ENCODE measurements at places on chromosomes 2 and 18.
A peak's percentile ranks its signal among the peaks of the same experiment; 100 is the strongest.

- DNase-seq: peak; percentile 73
These were observed 786 bp downstream of the TET3 start for GRCh38 chr2:73985308-73986084.

DNA sequence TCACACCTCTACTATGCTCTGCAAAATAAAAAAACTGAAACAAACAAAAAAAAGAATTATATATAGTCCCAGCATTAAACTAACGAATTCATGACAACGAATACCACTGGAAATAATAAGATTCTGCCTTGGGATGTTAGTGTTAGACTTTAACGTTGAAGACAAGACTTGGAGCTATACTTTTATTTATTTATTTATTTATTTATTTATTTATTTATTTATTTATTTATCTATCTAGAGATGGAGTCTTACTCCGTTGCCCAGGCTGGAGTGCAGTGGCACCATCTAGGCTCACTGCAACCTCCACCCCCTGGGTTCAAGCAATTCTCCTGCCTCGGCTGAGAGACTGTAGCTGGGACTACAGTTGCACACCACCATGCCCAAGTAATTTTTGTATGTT lies 27.2 kb upstream of the PAPOLG start:
- no peak for DNase-seq

- DNase-seq: no peak
These were observed 1489.7 kb downstream of the LRP1B start for GRCh38 chr2:140641163-140641562.

DNA sequence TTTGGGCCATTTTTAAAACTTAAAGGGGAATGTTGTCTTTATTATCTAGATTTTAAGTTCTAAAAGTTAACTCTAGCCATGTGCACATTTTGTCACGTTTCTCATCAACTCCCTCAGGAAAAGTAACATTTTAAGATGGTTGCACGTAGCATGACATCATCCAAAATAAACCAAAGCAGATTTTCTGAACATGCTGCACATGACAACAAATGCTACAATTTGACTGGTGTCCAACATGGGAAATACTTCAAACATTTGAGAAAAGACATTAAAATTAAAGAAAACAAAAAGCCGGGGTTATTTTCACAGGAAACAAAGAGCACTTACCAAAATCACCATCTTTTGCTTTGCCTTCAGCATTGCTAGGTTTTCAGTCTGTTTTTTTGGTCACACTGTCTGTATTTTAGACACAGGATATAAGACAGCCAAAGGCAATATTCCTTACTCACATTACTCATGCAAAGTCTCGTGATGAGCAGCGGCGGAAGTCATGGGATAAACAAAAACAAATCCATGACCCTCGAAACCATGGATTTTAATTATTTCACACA lies 51.3 kb upstream of the RND3 start:
- DNase-seq: no peak

- DNase-seq: no peak
These were observed 113.5 kb downstream of the NAT8 start for GRCh38 chr2:73528688-73529087.

- DNase-seq: peak; percentile 1
These were observed 144.3 kb downstream of the VAPA start for GRCh38 chr18:10057894-10058791.

GRCh38 chr18:45386041-45386655 lies 229.1 kb upstream of the SLC14A2 start:
- DNase-seq: no peak

- no peak for DNase-seq
These were observed 2.8 kb downstream of the PRKCE start for GRCh38 chr2:45654250-45654649.

DNA sequence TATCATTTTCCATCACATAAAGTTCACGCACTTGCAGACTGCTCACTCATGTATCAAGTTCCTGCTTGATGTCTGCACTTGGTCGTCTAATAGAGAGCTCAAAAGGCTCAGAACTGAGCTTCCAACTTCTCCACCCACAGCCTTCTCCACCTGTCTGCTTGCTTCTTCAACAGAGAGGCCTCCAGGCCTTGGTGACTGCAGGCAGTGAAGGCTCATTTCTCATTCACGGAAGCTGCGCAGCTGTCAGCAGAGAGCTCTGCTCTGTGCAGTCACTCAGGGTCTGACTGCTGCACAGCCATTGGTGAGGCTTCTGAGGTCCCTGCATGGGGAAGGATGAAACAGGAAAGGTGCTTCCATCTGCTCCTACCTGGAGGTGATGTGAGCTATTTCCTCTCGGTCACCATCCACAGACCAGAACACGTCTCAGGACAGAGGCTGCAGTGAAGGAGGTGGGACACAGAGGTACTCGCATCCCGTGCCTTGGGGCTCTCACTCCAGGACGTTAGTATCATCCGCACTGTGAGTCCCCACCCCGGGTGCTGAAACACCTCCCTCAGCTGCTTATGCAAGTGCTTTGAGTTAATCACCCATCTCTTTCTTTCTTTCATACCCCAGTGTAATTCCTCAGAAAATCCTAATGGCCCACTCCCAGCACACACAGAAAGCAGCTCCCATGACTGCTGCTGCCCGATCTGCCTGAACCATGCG lies 126.2 kb downstream of the TMEM18 start:
- DNase-seq: no peak

- DNase-seq: no peak
These were observed 154.4 kb upstream of the CREB1 start for GRCh38 chr2:207375207-207375875.

DNA sequence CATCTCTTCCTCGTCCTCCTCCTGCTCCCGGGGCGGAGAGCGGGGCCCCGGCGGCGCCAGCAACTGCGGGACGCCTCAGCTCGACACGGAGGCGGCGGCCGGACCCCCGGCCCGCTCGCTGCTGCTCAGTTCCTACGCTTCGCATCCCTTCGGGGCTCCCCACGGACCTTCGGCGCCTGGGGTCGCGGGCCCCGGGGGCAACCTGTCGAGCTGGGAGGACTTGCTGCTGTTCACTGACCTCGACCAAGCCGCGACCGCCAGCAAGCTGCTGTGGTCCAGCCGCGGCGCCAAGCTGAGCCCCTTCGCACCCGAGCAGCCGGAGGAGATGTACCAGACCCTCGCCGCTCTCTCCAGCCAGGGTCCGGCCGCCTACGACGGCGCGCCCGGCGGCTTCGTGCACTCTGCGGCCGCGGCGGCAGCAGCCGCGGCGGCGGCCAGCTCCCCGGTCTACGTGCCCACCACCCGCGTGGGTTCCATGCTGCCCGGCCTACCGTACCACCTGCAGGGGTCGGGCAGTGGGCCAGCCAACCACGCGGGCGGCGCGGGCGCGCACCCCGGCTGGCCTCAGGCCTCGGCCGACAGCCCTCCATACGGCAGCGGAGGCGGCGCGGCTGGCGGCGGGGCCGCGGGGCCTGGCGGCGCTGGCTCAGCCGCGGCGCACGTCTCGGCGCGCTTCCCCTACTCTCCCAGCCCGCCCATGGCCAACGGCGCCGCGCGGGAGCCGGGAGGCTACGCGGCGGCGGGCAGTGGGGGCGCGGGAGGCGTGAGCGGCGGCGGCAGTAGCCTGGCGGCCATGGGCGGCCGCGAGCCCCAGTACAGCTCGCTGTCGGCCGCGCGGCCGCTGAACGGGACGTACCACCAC lies 2.1 kb downstream of the GATA6 start:
- no peak for DNase-seq

GRCh38 chr2:15954761-15955160 lies 14.4 kb downstream of the MYCN start:
- no peak for DNase-seq

GRCh38 chr18:8629602-8630001 lies 20.4 kb downstream of the RAB12 start:
- DNase-seq: no peak

GRCh38 chr2:142531377-142531776 lies 346.1 kb upstream of the KYNU start:
- no peak for DNase-seq

DNA sequence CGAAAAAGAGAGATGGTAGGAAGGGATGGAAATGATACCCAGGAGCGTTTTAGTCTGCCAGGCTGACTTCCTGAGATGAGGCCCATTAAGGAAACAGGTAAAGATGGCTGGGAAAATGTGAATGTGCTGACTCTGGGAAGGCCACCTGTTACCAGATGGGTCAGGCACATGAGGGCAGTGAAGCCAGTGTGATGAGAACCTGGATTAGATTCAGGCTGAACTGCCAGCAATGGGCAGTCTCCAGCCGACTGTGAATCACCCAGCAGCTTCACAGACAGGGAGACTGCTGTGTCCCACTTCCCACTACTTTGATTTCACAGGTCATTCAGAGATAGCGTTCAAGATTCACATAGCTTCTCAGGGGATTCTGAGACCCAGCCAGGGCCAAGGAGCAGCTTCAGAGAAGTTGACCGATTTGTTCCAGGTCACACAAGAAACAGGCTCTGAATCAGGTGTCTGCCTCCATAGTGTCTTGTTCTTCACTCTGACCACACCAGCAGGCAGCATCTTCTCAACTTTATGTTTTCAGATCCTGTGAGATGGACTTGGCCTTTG lies 26.4 kb downstream of the CAPN13 start:
- no peak for DNase-seq

- no peak for DNase-seq
These were observed 1.7 kb downstream of the RTN4 start for GRCh38 chr2:55048508-55049042.

GRCh38 chr2:129113776-129114175 lies 795.1 kb upstream of the HS6ST1 start:
- no peak for DNase-seq

GRCh38 chr2:217685255-217685605 lies 317.6 kb downstream of the TNS1 start:
- no peak for DNase-seq

DNA sequence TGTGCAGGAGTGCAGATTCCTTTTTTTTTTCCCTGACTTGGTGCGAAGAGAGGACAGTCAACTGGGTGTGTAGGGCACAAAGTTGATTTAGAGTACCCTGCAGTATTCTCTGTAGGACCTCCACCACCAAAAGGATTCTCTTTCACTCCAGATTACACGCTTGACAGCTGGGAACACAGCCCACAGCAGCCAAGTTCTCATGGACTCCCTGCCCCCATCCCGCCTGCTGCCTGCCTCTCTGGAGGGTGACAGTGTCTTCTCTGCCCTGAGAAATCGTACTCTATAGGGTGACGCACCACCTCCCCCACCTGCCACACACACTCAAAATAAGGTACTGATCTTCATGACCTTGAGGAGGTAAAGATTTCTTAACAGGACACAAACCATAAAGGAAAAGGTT lies 26.6 kb upstream of the IHH start:
- DNase-seq: no peak

DNA sequence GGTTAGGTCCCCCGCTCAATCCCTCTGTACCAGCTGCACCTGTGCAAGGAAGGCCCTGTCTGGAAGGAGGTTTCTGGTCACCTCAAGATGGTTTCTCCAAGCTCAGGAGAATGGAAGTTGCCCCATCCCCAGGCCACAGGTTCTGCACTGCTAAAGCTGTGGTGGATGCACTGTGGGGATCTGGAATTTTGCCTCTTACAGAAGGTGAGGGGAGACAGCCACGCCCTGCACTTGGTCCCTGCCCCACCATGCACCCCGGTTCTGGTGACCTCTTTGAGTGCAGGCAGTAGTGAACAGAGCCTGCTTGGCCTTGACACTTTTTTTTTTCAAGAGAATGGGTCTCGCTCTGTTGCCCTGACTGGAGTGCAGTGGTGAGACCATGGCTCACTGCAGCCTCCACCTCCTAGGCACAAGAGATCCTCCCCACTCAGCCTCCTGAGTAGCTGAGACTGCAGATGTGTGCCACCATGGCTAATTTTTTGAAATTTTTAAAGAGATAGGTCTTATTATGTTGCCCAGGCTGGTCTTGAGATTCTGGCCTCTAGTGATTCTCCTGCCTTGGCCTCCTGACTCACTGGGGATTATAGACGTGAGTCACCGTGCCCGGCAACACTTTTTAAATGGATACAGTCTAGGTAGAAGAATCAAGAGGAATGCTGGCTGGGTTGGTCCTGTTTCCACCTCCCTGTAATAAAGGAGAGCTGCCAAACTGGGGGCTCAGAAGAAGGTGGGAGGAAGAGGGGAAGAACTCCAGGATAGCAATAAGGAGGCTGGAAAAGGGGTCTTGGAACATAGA lies 5.8 kb upstream of the NT5DC4 start:
- no peak for DNase-seq

DNA sequence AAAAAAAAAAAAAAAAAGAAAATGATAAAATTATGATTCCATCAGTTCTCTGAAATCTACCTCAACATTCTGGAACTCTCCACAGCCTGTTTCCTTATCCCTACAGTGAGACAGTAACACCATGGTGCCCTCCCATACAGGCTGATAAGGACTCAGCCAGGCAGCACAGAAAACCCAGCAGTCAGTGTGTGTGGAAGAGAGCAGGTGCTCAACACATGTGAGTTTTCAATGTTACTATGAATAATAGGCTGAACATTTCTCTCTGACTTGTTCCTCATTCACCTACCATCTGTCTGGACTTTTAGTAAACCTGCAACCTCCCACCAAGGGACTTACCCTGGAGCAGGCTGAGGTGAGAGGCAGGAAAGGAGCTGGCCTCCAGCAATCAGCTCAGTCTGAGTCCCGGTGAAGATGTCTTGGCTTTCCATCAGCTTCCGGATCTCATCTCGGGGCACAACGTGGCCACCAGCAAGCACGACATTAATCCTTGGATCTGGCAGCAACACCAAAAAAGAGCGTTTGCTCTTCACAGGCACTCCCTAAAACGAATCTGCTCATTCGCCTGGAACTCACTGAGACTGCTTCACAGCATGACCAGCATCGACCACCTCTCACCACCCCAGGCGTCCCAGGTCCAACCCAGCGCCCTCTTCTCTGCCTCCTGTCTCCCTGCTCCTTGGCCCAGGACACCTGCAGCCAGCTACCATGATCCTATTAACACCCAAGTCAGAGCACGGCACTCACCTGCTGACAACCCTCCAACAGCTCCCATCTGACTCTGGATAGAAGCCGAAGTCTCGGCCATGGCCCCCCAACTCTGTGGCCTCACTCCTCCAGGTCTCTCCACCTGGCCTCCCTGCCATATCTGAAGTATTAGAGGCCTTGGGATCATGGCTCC lies 16.5 kb downstream of the PASK start:
- no peak for DNase-seq

- DNase-seq: no peak
These were observed 339.8 kb downstream of the NYAP2 start for GRCh38 chr2:225739328-225739727.

GRCh38 chr2:152155209-152155608 lies 20.4 kb downstream of the STAM2 start:
- no peak for DNase-seq

- DNase-seq: no peak
These were observed 52.1 kb downstream of the MTCL1 start for GRCh38 chr18:8757396-8757997.

GRCh38 chr2:203908066-203908796 lies 28.3 kb upstream of the ICOS start:
- no peak for DNase-seq

- DNase-seq: no peak
These were observed 2.9 kb upstream of the PTPN4 start for GRCh38 chr2:119756837-119757236.

- DNase-seq: no peak
These were observed 10.2 kb downstream of the PROKR1 start for GRCh38 chr2:68653538-68653982.

GRCh38 chr2:28427741-28428415 lies 35.2 kb downstream of the FOSL2 start:
- no peak for DNase-seq

- DNase-seq: no peak
These were observed 890.2 kb upstream of the ZEB2 start for GRCh38 chr2:145410086-145410485.

Measured in SIG-M5 (cell line).